ENCODE measurements at places on chromosomes 7 and 10.

DNA sequence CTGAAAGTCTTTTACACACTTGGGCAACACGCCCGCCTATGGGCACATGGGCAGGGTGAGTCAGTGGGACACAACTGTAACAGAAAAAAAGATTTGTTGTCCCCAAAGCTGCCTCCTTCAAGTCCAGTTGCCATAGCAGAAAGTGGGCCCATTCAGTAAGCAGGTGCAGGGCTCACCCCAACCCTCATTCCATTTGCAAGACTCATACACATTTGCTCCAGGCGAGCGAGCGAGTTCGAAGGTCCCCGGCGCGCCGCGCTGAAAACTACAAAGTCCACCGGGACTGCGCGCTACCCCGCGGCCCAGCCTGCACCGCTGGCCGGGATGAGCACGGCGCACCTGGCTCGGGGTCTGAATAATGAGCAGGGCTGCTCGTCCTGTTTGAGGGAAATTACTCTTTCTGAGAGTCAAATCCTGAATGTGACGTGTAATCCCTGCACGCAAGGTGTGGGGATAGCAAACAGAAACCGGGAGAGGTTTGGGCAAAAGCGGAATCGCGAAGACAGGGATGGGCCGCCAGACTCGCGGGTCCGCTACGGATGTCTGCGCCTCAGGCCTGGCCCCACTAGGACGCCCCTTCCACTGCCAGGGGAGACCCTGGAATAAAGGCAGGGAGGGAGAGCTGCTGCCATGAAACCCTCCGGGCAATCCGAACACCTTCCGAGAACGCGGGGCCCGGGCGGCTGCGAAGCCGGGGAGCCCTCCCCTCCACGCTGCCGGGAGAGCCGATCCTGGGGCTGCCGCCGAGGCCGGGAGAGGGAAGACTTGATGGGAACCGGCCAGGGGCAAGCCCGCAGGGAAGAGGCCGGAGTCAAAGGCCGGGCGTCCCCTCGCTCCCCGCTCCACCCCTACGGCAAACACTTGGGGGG lies 982 bp downstream of the COBL start:
- no peak for DNase-seq

DNA sequence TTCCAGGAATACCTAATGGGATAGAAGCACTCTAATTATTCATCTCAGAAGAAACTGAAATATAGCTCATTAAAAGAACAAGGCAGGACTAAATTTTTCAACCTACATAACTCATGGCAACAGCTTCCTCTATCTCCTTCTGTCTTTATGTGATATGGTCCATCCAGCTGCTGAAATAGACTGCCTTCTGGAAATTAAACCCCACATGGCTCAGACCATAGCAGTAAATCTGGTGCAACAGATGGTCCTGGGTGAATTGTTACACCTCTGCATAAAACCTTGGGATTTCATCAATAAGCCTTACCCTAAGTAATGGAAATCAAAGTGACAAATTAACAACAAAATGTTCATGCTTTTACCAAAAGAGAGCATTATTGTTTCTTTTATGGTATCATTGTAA lies 205.6 kb upstream of the CSTF2T start:
- no peak for DNase-seq

- no peak for DNase-seq
These were observed 278.1 kb downstream of the HTR7 start for GRCh38 chr10:90579602-90580242.

- DNase-seq = no peak
These were observed 3.4 kb upstream of the HYCC1 start for GRCh38 chr7:23017309-23017708.

DNA sequence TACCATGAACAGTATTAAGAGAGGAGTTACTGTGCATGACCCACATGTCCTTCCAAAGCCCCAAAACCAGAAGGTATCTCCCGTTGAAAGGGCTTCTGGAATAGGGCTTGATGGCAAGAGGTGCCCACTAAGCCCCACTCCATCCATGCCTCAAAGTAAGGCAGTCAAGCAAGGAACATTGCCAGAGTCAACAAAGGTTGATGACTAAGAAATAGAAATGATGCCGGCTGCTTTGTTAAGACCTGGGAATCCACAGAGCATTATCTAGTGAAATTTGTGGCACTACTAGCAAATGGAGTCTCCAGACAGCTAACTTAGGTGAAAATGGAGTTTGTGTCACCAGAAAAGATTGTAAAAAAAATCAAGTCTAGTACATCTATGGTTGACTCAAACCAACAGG lies 6.2 kb downstream of the SFR1 start:
- no peak for DNase-seq

GRCh38 chr7:14834883-14835282 lies 67.7 kb downstream of the DGKB start:
- no peak for DNase-seq

- no peak for DNase-seq
These were observed 16.6 kb upstream of the WDFY4 start for GRCh38 chr10:48667960-48668590.

- DNase-seq = no peak
These were observed 35.9 kb downstream of the TSPAN15 start for GRCh38 chr10:69486922-69487730.

GRCh38 chr10:1372212-1372611 lies 316.0 kb downstream of the WDR37 start:
- DNase-seq = no peak

- peak; percentile 41 for DNase-seq
These were observed 120.6 kb downstream of the LYZL1 start for GRCh38 chr10:29409241-29410054.

DNA sequence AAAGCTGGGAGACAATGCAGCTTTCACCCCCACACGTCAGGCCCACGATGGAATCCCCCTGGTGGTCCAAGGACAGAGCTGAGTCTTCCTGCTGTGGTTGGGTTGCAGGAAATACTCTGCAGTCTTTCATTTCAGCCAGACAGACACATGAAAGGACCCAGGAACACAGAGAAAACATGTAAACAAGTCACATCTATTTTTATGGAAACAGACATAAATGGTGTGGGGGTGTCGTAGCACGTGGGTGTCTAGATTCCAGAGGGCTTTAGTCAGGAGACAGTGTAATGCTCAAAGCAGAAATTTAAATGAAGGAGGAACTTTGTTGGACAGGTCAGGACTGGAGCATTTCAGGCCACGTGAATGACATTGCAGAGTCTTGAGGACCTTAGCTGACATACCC lies 444.6 kb downstream of the SUGCT start:
- no peak for DNase-seq

DNA sequence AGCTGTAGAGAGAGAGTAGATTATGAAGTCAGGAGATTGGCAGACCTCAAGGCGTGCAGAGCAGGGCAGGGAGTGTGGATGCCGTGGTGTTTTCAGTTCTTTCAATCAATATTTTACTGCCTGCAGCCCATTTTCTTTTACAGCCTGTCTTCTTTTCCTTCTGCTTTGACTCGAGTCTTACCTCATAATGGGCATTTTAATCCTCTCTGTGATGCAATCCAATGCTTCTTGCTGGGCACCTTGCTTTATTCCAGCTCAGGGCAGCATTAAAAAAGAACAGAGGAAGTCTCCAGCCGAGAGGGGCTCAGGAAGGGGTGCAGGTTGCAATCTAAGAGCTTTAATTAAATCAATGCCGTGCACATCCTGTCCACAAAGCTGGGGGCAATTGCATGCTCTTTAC lies 839.0 kb downstream of the LRMDA start:
- DNase-seq = no peak

DNA sequence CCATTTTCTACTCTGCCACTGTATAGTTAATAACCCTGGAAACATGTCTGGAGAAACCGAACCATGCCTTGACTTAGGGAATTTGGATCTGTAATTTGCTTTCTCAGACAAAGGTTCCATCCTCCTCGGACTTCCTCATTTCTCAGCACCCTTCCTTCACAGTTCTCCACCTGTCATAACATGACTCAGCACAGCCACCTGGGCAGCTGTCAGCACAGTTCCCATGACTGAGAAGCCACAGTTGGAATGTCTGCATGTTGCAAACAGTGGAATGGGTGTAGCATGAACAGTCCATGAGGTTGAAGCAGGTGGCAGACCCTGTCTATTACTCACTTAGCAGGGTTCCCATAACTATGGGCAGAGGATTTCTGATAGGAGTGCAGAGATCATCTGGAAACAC lies 634 bp upstream of the OR9A4 start:
- no peak for DNase-seq

DNA sequence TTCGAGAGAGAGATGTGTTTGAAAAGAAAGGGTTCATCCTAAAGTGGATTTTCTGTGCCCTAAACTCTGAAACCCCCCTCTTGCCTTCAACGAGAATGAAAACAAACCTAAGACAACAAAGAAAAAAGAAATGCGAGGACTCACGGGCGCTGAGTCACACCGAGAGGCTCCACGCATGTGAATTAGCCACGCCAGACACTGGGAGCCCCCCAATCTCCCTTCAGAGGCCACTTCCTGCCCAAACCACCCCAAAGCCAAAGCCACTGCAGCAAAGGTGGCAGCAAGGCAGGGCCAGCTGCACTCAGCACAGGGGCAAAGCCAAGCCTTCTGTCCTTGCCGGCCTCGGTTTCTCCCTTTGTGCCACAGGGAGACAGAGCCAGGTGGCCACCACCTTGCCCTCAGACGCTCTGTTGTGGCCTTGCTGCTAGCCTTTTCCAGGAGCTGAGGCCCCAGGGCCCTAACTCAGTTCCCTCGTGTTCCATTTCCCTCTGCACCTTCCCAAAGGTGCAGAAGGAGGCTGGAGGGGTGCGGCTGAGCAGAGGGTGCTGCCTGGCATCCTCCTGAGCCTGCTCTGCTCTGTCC lies 93.3 kb downstream of the FAM53B start:
- DNase-seq = peak; percentile 74

- DNase-seq = no peak
These were observed 7.0 kb downstream of the GET4 start for GRCh38 chr7:883055-884021.

DNA sequence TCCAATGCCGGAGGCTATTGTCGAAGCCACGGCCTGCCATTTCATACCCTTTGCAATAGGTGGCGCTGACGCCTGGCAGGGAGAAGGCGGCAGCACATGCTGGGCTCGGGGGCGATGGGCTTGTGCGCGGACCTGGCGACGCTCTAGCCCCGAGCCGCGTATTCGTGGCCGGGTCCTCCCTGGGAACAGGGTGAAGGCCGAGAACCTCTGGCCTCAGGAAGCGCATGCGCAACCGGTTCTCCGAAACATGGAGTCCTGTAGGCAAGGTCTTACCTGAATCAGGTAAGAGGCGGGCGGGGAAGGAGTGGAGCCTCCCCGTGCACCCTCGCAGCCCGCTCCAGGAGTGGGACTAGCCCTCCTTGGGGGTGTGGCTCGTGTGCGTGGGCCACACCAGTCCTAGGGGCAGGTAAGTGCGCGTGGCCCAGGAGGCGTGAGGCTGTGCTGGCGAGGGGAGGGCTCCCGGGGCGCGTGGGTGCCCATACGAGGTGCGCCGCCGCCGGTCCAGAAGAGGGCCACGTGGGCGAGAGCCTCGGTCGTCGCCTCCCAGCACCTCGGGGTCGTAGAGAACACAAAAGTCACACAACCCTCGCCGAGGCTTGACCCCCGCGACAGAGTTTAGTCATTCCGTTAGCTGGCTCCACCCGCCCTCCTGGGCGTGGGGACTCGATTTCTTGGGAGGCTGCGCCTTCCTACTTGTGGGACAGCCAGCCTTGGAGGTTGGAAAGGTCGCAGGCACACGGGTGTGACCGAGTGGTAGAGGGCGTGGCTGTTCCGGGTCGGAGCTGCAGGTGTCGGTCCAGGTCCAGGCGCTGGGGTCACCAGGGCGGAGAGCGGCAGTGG lies 5.6 kb upstream of the MEST start:
- no peak for DNase-seq

DNA sequence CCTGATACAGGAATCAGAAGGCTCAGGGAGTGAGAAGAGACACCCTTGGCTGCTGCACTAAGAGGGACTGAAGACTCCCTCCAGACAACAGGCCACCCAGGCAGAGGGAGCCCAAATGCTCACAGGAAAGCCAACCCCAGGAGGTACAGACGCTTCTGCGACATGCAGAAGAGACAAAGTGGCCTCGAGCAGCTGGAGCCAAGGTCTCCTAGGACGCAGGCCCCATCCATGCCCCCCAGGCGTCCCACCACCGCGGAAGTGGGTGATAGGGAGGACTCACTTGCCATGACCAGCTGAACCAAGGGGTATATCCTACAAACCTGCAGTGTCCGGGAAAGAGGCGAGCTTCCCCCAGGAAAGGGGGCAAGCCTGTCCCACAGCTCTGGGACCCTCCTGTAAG lies 56.9 kb downstream of the CTBP2 start:
- no peak for DNase-seq

- DNase-seq = no peak
These were observed 729.9 kb downstream of the ZWINT start for GRCh38 chr10:55631071-55631654.

DNA sequence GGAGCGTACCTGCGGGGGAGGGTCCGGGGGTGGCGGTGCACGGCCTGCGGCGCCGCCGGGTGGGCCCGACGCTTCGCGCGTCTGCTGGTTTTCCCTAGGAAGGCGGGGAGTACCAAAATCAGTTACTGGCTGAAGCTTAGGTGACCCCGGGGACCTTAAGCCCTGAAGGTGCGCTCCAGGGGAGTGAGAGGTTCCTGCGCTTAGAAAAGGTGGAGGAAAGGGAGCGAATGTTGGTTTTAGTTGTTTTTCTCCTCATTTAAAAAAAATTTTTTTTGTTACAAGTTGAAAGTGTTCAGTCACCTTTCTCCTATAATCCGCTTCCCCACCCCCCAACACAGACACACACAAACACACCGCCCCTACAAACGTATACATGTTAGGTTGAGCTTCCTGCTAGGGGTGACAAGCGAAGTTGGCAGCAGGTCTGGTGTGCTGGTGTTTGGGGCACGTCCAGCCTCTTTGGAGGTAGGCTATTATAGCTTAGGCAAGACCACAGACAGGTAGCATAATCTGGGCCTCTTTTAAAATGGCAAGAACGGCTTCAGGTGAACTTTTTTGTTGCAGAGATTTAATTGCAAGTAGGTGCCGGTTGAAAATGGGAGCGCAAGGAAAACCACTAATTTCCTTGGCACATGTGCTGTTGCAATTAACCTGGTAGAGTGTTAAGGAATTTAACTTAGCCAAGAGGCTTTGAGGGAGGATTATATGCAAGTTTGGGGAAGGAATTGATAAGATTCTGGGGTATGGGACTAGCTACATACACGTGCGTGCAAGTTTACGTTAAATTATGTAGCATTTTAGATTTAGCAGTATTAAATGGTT lies 945 bp downstream of the ADD3 start:
- peak; percentile 33 for DNase-seq

- DNase-seq = no peak
These were observed 178.1 kb downstream of the AVL9 start for GRCh38 chr7:32673275-32673983.

Data from Jurkat, Clone E6-1 (cell line).